ENCODE measurements at places on chromosomes 4 and X. TPM values are rescaled to one million over a fixed set of nuclear protein-coding genes. Genes with fewer than 3 reads are reported as not detected.

The HTN1 gene
- not detected for polyA plus RNA-seq

The P2RY4 gene
- polyA plus RNA-seq: not detected

DNA sequence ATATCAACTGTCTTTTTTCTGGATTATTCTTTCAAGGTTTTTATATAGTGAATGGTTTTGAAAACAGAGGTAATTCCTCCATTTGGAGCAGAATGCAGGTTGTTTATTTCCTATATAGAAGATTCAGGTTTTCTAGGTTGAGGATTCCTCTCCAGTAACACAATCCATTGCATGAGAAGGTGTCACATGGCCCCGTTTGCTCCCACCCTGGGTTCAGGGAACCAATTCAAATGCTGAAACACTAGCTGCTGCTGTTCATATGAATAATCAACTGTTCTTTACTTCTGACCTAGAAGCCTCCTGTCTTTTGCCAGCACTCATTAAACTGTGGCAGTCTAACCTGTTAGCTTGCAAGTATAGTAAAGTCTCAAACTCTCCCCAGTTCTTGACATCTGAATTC, 1316.9 kb upstream of the TENM3 start:
- no peak for DNase-seq

DNA sequence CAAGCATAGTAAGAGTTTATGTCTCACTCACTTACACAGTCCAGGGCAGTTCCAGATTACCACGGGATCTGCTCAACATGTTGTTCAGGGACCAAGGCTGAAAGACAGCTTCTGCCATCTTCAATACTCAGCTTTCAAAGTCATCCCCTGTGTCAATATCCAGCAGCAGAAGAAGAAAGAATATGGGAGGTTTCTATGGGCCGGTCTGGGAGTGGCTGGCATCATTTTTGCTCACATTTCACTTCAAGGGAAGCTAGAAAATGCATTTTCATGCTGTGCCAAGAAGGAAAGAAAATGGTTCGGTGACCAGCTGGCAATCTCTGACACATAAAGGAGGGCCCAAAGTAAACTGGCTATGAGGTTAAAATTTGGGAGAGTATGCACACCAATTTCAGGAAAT, 211.5 kb upstream of the KLF3 start:
- DNase-seq: no peak

- DNase-seq: no peak
Observed at GRCh38 chrX:24260842-24261550, 52.9 kb downstream of the SUPT20HL2 start.

- no peak for DNase-seq
Observed at GRCh38 chr4:26005764-26006163, 91.7 kb downstream of the SMIM20 start.

GRCh38 chr4:112923516-112923915, 125.9 kb upstream of the ANK2 start:
- peak; percentile 33 for DNase-seq

DNA sequence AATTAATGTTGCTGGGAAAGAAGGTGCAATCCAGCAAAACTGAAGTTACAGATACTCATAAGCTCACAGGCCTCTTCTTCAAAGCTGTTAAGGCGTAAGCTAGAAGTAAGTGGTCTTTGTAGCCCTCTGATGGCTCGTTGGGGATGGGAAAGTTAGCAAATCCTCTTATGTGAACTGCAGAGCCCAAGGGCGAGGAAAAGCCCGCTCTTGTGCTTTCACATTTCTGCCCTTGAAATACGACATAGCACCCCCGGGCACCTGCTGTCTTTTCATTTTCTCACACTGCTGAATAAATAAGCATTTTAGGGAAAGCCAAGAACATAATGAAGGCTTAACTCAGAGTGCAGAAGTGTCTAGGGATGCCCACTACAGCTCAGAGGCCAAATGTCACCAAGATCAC, 73.1 kb upstream of the SORBS2 start:
- DNase-seq: no peak

- DNase-seq: no peak
Observed at GRCh38 chr4:75779105-75779757, 54.9 kb downstream of the USO1 start.

DNA sequence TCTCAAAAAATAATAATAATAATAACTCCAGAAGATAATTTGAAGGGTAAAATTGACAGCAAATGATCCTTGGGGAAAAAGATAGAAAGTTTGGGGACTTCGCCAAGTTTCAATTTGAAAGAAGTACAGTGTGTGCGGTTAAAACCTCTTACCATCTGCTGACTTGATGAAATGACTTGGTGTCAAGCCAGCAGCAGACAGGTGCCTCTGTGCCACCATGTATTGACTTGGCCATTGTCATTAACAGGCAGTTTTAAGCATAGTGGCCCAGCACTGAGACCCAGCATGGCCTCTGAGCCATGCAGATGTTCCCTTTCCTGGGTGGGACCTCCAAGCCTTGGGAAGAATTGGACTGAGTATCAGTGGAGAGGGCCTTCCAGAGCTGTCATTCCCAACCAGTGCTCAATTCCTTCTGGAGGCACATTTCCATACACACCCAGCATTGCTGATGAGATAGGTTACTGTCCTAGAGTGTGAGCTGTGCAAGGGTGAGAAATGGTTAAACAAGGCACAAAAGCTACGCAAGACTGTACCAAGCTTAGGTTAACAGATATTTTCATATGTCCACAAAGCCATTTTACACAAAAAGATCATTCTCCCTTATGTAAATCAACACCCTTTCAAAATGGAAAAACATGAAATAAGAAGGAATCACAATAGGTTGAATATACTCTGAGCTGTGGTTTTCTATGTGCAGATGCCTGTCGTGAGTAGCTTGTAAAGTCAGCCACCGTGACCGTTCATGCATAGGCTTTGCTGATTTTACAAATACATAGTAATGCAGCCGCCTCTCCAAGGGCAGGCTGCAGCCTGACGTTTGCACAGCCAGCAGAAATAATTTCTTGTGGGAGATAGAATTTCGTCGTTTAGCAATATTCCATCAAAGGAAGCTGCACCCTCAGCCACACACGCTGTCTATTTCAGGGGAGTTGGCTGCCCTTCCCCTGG, 59.4 kb upstream of the FBXW7 start:
- peak; percentile 75 for DNase-seq

DNA sequence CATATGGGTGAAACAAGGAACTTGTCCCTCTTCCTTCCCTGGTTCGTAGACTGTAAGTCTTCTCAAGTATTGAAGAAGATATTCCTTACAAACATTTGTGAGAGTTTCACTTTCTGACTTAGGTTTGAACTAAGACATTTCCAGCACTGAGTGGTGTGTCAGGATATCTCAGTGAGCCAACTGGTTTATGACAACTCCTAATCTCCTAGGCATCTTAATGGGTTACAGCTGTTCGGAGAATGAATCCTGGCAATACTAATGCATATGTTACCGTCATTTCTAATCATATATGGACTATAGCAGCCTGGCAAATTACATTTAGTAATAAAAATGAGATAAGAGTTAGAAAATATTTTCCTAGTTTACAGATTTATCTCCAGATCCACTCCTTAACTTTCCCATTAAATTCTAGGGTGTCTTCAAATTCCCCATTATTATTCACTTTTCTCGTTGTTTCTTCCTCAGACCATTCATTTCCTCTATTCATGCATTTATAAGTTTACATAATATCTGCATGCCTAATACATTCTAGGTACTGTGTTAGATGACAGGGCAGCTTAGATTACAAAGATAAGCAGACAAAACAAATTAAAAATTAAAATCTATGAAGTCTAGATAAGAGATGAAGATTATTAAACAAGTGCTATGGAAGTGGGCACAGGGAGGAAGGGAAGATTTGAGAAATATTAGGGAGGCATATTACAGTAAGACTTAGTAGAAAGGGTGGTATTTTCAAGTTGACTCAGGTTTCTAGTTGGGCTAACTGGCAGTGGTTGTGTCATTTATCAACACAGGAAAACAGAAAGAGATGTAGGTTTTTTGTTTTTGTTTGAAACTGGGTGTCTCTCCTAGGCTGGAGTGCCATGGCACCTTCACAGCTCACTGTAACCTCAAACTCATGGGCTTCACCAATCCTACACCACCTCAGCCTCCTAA, 173.9 kb downstream of the WDFY3 start:
- no peak for DNase-seq

The GCNA gene
- polyA plus RNA-seq: 0.15 TPM

The DUSP21 gene
- polyA plus RNA-seq: not detected

DNA sequence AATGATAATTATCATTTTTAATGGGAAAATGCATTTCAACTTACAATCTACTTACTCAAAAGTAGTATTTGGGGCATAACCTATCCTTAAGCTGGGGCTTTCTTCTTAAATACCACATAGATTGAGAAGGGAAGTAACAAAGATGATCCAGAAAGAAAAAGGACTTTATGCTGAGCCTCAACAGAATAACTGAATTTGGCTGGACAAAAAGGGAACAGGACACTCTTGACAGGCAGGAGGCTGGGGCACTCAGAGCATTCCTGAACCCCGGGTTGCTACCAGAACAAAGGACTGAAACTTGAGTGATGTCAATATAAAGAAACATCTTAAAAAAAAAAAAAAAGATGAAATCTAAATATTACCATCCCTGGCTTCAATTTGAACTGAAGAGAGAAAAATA, 23.9 kb downstream of the RELL1 start:
- no peak for DNase-seq

DNA sequence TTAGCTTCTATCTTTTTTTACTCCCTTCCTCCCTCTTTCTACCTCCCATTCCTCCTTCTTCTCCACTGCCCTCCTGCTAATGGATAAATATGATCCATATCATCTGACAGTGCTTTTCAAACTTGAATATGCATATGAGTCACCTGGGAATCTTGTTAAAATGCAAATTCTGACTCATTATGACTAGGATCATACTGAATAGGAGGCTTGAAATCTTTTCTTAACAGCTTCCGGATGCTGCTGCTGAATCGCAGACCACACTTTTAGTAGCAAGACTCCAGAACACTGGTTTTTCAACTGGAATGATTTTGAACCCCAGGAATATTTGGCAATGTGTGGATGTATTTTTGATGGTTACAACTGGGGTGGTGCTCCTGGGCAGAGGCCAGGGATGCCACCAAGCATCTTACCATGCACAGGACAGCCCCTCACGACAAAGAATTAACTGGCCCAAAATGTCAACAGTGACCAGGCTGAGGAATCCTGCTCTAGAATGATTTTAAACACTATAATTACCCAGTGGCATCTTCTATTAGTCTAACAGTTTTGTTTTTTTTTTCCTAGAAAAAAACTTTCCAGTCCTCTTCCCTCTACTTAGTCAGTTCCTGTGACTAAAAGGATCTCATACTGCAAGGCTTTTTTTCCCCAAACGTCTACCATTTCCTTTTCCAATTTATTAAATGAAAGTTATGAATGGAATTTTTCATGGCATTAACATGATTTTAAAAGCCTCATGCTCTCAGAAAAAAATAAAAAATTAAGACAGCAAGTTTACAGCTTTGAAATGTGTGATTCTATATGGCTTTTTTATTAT, 10.6 kb upstream of the PYURF start:
- no peak for DNase-seq

GRCh38 chr4:107318078-107318477, 282.0 kb upstream of the DKK2 start:
- DNase-seq: no peak

DNA sequence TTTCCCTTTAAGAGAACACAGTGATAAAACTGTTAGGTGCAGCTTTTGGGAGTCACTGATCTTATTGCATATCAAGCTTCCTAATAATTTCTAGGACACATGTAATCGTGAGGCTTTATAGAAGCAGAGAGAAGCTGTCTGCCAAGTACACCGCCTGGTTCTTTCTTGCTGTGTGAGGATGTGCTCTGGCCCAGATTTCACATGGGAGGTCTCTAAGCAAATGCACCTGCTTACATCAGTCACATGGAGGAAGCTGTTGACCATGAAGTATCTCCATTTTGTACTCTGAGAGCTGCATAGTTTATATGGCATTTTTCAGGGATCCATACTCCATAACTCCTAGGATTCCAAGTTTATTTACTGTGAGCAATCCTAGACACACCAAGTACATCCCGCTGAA, 37.1 kb downstream of the RGS12 start:
- DNase-seq: no peak

GRCh38 chr4:83617371-83618035, 81.6 kb downstream of the GPAT3 start:
- DNase-seq: no peak

- no peak for DNase-seq
Observed at GRCh38 chrX:39318506-39319343, 517.5 kb downstream of the MID1IP1 start.

The DCHS2 gene
- 0.41 TPM for polyA plus RNA-seq

- DNase-seq: no peak
Observed at GRCh38 chrX:53000447-53001135, 42.3 kb upstream of the FAM156A start.

The TCP11X2 gene
- polyA plus RNA-seq: 2.2 TPM

The P2RY10 gene
- polyA plus RNA-seq: not detected

- no peak for DNase-seq
Observed at GRCh38 chr4:74738464-74739143, 55.7 kb downstream of the BTC start.

The CT45A10 gene
- polyA plus RNA-seq: not detected

The ZFYVE28 gene
- polyA plus RNA-seq: 5.5 TPM

- no peak for DNase-seq
Observed at GRCh38 chr4:157421365-157421764, 200.8 kb downstream of the GRIA2 start.

DNA sequence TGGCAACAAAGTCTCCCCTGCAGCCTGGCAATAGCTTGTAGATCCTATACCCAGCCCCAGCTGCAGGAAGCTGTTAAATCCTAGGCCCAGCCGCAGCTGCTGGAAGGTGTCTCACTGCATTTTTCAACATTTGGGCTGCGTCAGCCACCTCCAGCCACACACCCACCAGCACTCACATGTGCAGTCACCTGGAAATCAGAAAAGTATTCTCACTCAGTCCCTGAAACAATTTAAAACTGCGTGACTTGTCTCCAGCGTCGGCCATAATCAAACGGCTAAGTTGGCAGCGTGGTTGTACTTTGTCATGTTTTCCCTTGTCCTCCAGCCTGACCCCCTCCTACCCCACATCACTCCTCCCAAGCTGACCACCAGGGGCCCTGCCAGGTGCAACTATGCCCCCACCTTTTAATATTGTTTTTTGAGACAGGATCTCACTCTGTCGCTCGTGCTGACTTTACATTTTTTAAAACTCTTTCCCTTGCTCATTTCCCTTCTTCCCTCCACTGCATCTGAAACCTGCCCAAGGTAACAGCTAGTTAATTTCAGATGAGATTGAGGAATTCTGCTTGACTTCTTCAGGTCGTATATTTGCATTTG, 97.2 kb upstream of the FRG1 start:
- DNase-seq: no peak

GRCh38 chrX:138748480-138748879, 37.0 kb upstream of the FGF13 start:
- DNase-seq: peak; percentile 28

- no peak for DNase-seq
Observed at GRCh38 chr4:83651846-83652245, 115.9 kb downstream of the GPAT3 start.

- DNase-seq: no peak
Observed at GRCh38 chr4:6999172-7000086, 43.7 kb upstream of the TADA2B start.
